ENCODE measurements at places on chromosomes 3 and 15.

- DNase-seq = no peak
These were observed 101.0 kb upstream of the LPP start for GRCh38 chr3:188053036-188053340.

DNA sequence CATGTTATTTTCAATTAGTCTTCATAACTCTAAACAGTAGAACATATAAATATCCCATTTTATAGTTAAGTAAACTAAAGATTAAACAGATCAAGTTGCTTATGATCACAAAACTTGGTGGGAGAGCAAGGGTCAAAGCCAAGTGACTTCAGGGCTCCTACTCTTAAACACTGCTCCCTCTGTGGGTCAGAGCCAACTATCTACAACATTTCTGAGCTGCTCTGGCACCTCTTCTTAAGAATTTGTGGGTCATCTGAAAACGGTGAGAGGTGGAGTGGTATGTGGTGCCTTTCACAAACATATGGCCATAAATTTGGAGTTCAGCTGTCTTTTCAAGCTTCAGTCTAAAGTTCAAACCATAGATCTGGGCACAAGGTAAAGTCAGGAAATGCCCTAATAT is 10.9 kb downstream of the ATG3 start:
- DNase-seq = no peak

- DNase-seq = no peak
These were observed 1160.5 kb downstream of the IGSF11 start for GRCh38 chr3:117874028-117874690.

GRCh38 chr15:55799291-55800212 is 56.6 kb upstream of the PRTG start:
- DNase-seq = peak; percentile 42

GRCh38 chr15:80210611-80211573 is 41.1 kb downstream of the CTXND1 start:
- no peak for DNase-seq

- no peak for DNase-seq
These were observed 55.7 kb downstream of the CEMIP start for GRCh38 chr15:80834906-80835305.

- DNase-seq = no peak
These were observed 1.2 kb upstream of the SNAPC5 start for GRCh38 chr15:66498501-66499386.

Measured in stimulated activated CD4-positive, alpha-beta T cell treated with anti-CD3 and anti-CD28 coated beads, Interleukin-2, amount 100 ng/mL, for 24 hours (primary cell).